ENCODE measurements at places on chromosomes 16 and 17.

- H3K4me3 ChIP-seq, result peak overlapping the region; percentile 68
- H3K27me3 ChIP-seq, result peaks cover 4% of the 10 kb centered on the region
- H3K36me3 ChIP-seq, result peaks cover 2% of the 10 kb centered on the region
- H3K4me1 ChIP-seq, result peaks cover 47% of the 10 kb centered on the region
- H3K27ac ChIP-seq, result peak overlapping the region; percentile 81
Observed at GRCh38 chr17:72719578-72720493, 372.7 kb downstream of the SLC39A11 start.

GRCh38 chr16:15502041-15502725, 67.8 kb downstream of the BMERB1 start:
- DNase-seq, result no peak
- no peaks in the 10 kb centered on the region for H3K27me3 ChIP-seq
- H3K4me3 ChIP-seq, result no peak overlapping the region
- H3K4me1 ChIP-seq, result no peaks in the 10 kb centered on the region
- H3K27ac ChIP-seq, result no peak overlapping the region
- no peaks in the 10 kb centered on the region for H3K36me3 ChIP-seq

DNA sequence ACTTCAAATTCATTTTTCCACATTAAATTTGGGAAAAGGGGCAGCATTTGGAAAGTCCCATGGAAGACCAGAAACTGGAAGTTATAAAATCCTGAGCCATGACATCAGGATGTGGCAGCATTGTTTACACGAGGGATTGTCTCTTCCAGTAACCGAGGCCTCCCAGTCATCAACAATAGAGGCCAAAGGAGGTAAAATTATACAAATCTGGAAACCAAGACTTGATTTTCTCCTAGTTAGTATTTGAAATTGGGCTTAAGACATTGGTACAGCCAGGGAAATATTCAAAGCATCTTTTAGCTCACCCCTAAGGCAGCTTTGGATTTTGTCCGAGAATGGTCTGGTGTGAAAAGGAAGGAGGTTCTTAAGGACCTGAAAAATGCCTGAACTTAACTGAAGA, 251.6 kb upstream of the FOXF1 start:
- DNase-seq, result no peak
- H3K27ac ChIP-seq, result no peak overlapping the region
- peaks cover 4% of the 10 kb centered on the region for H3K27me3 ChIP-seq
- H3K4me3 ChIP-seq, result no peak overlapping the region
- H3K36me3 ChIP-seq, result no peaks in the 10 kb centered on the region
- H3K4me1 ChIP-seq, result no peaks in the 10 kb centered on the region

DNA sequence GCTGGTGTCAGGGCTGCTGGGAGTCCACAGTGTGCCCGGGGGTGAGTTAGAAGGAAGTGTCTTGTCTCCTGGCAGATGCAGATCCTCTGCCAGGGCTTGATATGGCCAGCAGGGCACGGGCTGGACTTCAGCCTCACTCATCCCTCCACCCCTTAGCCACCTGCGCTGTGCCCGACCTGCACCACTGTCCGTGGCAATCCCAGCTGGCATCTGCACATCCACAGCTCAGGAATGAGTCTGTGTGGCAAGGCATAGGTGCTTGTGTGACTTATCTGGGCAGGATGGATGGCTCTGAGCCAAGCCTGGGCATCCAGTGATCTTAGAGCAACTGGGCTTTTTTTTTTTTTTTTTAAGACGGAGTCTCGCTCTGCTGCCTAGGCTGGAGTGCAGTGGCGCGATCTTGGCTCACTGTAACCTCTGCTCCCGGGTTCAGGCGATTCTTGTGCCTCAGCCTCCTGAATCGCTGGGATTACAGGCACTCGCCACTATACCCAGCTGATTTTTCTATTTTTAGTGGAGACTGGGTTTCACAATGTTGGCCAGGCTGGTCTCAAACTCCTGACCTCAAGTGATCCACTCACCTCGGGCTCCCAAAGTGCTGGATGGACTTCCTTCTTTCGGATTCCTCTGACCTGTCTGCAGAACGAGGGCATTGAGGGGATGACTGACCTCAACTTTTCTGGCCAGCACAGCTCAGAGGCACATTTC, 22.5 kb upstream of the CACNG1 start:
- no peaks in the 10 kb centered on the region for H3K36me3 ChIP-seq
- H3K27ac ChIP-seq, result no peak overlapping the region
- no peak for DNase-seq

DNA sequence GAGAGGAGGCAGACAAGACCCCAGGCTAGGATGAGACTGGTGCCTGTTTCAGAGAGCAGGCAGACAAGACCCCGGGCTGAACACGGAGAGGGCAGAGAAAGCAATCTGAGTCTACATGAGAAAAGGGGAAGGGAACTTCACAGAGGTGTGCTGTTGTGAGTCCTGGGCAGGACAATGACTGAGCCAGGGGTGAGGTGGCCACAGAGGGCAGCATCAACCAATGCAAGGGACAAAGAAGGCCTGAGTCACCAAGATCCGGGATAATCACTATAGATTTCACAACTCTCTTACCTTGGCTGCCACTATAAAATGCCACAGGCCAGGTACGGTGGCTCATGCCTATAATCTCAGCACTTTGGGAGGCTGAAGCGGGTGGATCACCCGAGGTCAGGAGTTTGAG, 89.0 kb downstream of the SLC39A11 start:
- H3K36me3 ChIP-seq, result no peaks in the 10 kb centered on the region
- no peaks in the 10 kb centered on the region for H3K4me1 ChIP-seq
- no peak for DNase-seq
- no peaks in the 10 kb centered on the region for H3K27me3 ChIP-seq
- H3K27ac ChIP-seq, result no peak overlapping the region

DNA sequence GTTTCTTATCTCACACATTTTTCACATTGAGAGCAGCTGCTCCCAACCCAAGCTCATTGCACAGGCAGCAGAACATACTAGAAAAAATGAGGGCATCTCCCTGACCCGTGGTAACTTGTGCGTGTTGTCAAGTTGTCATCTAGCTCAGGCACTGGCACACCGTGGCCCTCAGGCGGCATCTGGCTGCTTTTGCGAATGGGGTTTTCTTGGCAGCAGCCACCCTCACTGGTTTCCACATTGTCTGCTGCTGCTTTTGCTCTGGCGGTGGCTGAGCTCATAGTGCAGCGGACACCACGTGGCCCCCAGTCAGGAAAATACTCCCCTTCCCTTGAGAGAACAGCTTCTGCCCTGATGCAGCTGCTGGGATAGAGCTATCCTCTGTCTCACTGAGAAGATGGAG, 9.4 kb upstream of the TEDC2 start:
- peaks cover 35% of the 10 kb centered on the region for H3K36me3 ChIP-seq
- H3K4me1 ChIP-seq, result no peaks in the 10 kb centered on the region
- H3K4me3 ChIP-seq, result no peak overlapping the region
- DNase-seq, result no peak
